ENCODE measurements at places on chromosomes 1 and 21. TPM values are rescaled to one million over a fixed set of nuclear protein-coding genes. Genes with fewer than 3 reads are reported as not detected.

DNA sequence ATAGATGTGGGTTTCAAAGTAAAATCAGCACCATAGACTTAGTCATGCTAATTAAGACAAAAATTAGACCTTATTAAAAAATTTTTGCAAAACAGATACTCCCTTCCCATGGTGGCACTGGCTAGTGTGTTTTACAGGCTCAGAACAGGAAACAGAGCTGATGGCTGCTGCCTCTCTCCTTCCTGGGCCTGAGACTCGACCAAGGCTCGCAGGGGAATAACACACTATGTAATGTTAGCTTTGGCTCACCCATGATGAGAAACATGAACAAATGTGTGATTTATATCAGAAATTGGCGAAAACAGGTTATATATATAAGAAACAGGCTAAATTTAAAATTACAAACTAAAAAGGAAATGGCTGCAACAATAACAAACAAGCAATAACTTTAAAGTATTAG lies 50.7 kb downstream of the ERG start:
- DNase-seq: no peak

TTC39A gene
- total RNA-seq: 0.61 TPM

- DNase-seq: no peak
These were observed 868 bp downstream of the ZBTB40 start for GRCh38 chr1:22452481-22452957.

GRCh38 chr1:223761411-223761810 lies 49.1 kb downstream of the CAPN2 start:
- no peak for DNase-seq

DNA sequence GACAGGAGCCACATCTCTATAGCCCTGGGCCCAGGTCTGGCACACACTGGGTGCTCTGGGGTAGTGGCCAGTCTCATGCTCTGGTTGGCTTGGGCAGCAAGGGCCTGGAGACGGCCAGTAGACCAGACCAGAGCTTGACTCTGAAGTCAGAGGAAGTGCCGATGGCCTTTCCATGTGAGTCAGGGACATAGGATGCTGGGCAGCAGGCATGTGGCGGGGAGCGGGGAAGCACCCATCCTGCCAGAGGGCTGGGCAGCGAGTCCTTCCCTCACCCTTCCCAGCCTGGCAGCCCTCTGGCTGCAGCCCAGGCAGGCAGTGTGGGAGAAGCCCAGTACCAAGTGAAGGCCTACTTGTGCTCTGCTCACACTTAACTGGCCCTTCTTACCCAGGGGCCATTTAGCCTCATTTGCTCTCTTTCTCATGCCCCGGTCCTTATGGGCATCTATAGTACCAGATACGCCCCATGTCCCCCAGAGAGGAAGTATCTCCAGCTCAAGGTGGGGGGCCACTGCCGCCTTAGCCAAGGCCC lies 3.3 kb downstream of the GPR153 start:
- no peak for DNase-seq

DNA sequence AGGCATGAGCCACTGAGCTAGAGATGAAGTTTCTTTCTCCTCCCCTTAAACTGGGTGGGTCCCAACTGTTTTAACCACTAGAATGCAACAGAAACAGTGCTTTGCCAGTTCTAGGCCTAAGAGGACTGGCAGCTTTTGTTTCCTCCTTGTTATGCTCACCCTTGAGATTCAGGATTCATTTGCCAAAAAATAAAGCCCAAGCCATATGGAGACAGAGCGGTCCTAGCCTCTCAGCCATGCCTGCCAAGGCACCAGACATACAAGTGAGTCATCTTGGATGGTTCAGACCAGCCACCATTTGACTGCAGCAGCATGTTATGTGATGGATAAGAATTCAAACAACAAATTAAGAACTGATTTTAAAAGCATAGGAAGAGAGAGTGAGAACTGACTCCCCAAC lies 38.1 kb upstream of the STUM start:
- no peak for DNase-seq
